GM23248 (cell line): ENCODE measurements at places on chromosomes 3 and 15. TPM values are rescaled to one million over a fixed set of nuclear protein-coding genes. Genes with fewer than 3 reads are reported as not detected.

The REC114 gene
- polyA plus RNA-seq, result not detected in 2 replicates

The CMTM6 gene
- polyA plus RNA-seq, result 78.6 and 82.9 TPM in 2 replicates

The XCR1 gene
- not detected in 2 replicates for polyA plus RNA-seq

The SAXO2 gene
- polyA plus RNA-seq, result 0.51 and 2.0 TPM in 2 replicates

The MNS1 gene
- polyA plus RNA-seq, result 3.6 and 4.2 TPM in 2 replicates

The HRG gene
- not detected in 2 replicates for polyA plus RNA-seq

The CCR1 gene
- not detected in 2 replicates for polyA plus RNA-seq

The SNRPA1 gene
- polyA plus RNA-seq, result 67.7 and 70.4 TPM in 2 replicates

DNA sequence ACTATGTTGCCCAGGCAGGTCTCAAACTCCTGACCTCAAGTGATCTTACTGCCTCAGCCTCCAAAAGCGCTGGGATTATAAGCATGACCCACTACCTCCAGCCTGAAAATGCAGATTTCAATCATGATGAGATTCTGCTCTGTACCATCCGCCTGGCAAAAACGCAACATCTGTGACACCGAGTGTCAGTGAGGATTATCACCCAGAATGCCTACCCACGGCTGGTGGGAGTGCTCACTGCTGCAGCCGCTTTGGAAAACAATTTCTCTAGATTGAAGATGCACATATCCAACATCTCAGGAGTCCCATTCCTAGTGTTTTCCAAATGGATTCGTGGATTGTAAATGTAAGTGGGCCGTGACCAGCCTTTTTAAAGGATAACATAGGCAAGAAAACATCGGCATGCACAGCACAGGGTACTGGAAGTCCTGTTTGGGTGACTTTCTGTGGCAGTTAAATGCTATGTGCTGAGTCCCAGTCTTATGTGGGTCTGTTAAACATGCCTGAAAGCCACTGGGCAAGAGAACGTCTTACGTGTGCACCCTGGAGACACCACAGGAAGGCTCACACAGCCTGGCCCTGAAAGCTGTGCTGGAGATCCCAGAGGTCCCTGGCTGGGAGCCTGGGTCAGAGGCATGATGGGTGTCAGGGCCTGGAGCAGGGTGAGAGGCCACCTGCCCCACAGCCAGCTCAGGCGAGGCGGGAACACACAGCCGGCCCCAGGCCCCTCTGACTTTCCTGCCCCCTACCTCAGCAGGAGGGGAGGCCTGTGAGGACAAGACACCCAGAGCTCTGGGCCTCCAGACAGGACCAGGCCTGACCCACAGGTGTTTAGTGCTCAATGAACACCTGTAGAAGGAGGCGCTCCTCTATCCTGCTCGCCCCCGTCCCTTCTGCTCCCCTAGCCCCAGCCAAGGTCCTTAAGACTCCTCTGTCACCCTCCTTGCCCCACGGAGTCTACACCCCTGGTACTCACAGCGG is 918 bp downstream of the PRSS50 start:
- no peak overlapping the region for H3K27ac ChIP-seq
- 0 out of 2 replicates have a peak, but pooled peaks cover 9% of the 10 kb centered on the region for H3K27me3 ChIP-seq
- H3K4me3 ChIP-seq, result no peak overlapping the region
- no peak for DNase-seq
- no peaks in the 10 kb centered on the region for H3K36me3 ChIP-seq

GRCh38 chr15:80693682-80694610 is 1.2 kb upstream of the ABHD17C start:
- H3K4me3 ChIP-seq, result peak overlapping the region; percentile 84
- peaks cover 23% of the 10 kb centered on the region for H3K4me1 ChIP-seq
- H3K27me3 ChIP-seq, result no peaks in the 10 kb centered on the region
- H3K36me3 ChIP-seq, result no peaks in the 10 kb centered on the region
- H3K27ac ChIP-seq, result no peak overlapping the region
- peak; percentile 49 for DNase-seq

DNA sequence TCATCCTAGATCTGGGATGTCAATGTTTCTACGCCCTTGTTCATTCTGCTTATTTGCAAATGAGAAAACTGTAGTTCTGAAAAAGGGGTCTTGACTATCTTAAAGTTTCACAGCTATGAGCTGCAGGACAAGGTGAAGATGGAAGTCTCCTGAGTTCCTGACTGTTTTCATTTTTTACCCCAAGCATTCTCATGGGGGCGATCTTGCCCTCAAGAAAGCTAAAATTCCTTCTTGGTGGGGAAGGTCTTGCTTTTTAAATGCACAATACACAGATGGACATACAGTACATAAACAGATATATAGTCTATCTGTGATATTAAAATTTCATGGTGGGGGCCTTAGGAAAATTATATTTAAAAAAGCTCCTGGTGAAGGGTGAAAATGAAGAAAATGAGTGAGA is 32.4 kb downstream of the MASP1 start:
- no peak for DNase-seq
- no peak overlapping the region for H3K4me3 ChIP-seq
- no peak overlapping the region for H3K27ac ChIP-seq
- peaks cover 24% of the 10 kb centered on the region for H3K4me1 ChIP-seq

DNA sequence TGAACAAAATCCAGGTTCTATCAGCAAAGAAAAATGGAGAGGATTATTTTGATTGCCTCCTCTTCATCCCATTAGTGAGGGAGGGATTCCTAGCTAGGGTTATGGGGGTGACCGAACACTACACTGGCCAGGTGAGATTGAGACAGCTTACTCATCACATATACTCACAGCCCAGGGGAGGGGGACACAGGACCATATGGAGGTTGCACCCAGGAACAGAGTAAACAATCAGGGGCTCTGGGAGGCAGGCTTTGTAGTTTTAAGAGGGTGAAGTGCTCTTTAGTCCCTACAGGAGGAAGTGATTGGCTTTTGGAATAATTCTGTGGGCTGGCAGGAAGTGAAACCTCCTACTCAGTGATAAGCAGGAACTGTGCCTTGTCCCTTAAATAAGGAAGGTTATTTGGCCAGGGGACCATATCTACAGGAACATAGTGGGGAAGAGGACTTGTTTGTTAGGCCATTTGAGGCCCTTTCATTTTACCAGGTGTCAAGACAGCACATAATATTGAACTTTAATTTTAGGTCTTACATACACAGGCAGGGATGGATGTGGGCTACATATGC is 17.5 kb upstream of the KCTD6 start:
- DNase-seq, result no peak
- no peaks in the 10 kb centered on the region for H3K27me3 ChIP-seq
- H3K36me3 ChIP-seq, result no peaks in the 10 kb centered on the region

DNA sequence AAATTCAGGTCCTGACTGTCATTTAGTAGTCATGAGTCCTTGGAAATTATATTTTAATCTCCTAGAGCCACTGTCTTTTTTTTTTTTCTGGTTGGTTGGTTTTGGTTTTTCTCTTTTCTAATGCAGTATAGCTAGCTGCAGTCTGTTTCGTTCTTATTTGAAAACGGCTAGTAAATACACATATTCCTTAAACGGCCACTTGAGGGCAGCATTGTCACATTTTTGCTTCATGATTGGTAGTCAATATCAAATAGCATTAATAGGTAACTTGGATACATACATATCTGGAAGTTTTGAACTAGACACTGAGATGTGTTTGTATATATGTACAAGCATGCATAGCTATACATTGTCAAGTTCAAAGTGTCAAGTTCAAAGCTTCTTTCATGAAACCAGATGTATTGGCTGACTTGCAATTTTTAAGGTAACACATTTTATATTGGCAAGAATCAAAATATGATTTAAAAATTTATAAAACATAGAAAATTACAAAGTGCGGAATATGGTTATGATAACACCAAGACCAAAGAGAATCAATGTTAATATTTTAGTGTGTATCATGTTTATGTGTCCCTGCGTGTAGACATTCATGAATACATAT is 22.5 kb downstream of the GABRA5 start:
- no peaks in the 10 kb centered on the region; the same call in 1 of the 2 replicates for H3K4me1 ChIP-seq
- H3K4me3 ChIP-seq, result 0 out of 2 replicates have a peak overlapping the region, but pooled peaks have one; percentile 16
- DNase-seq, result peak; percentile 53

DNA sequence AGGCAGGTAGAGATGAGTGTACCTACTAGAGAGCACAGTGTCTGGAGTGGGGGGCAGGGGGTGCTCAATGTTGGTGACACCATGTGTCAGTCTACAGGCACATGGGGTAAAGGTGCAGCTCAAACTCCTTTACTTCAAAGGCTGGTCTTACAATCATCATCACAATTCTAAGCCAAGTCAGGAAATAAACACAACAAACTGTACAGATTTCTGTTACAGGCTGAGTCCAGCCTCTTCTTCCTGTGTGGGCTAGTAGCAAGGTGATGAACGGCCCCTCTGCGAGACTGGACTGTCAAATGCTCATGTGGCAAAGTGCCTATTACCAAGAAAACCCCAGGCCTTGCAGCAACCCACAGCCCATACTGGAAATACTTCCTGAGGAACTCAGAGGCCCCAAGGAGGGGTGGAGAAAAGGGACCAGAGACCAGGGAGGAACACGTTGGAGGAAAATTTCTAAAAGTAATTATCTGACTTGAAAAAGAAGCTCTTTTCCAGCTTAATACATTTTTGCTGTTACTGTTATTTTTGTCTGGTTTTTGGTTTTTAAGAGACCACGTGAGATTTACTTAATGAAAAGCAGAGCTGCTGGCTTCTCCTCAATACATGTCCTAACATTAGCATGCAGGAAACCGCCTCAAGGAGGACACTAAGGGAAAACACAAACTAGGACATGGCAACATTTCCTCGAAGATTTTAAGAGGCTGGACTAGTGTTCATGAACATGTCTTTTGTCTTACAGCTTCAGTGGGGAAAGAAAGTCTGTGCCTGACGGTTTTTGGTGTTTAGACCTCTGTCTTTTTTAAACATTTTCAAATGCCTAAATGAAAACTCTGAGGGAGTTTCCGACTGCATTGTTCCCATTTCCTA is 29.5 kb downstream of the TBC1D2B start:
- H3K27ac ChIP-seq, result peak overlapping the region; percentile 71
- DNase-seq, result peak; percentile 82
- peaks cover 63% of the 10 kb centered on the region for H3K4me1 ChIP-seq
- H3K36me3 ChIP-seq, result peaks cover 6% of the 10 kb centered on the region; the same call in 1 of the 2 replicates
- H3K4me3 ChIP-seq, result peak overlapping the region; percentile 17; the same call in 1 of the 2 replicates

GRCh38 chr3:179682426-179683080 is 29.7 kb downstream of the USP13 start:
- no peak for DNase-seq
- no peaks in the 10 kb centered on the region for H3K27me3 ChIP-seq
- H3K27ac ChIP-seq, result no peak overlapping the region
- no peaks in the 10 kb centered on the region for H3K36me3 ChIP-seq
- 0 out of 2 replicates have a peak, but pooled peaks cover 8% of the 10 kb centered on the region for H3K4me1 ChIP-seq
- no peak overlapping the region for H3K4me3 ChIP-seq

- H3K27ac ChIP-seq, result peak overlapping the region; percentile 94
- DNase-seq, result peak; percentile 94
- peak overlapping the region; percentile 89 for H3K4me3 ChIP-seq
- peaks cover 29% of the 10 kb centered on the region for H3K4me1 ChIP-seq
- no peaks in the 10 kb centered on the region for H3K36me3 ChIP-seq
- no peaks in the 10 kb centered on the region for H3K27me3 ChIP-seq
These were observed 224.8 kb upstream of the IL12A start for GRCh38 chr3:159763602-159764489.

- H3K4me3 ChIP-seq, result no peak overlapping the region
- DNase-seq, result peak; percentile 20
- no peak overlapping the region for H3K27ac ChIP-seq
- H3K27me3 ChIP-seq, result no peaks in the 10 kb centered on the region
These were observed 24.7 kb downstream of the CHST14 start for GRCh38 chr15:40495516-40495915.

GRCh38 chr3:134059035-134059601 is 29.4 kb upstream of the SLCO2A1 start:
- H3K4me3 ChIP-seq, result no peak overlapping the region
- H3K27ac ChIP-seq, result no peak overlapping the region
- no peaks in the 10 kb centered on the region for H3K36me3 ChIP-seq
- no peak for DNase-seq
- H3K4me1 ChIP-seq, result peaks cover 21% of the 10 kb centered on the region

- H3K36me3 ChIP-seq, result no peaks in the 10 kb centered on the region
- no peak for DNase-seq
- H3K27me3 ChIP-seq, result no peaks in the 10 kb centered on the region
- peaks cover 41% of the 10 kb centered on the region for H3K4me1 ChIP-seq
- H3K27ac ChIP-seq, result no peak overlapping the region
These were observed 125.0 kb downstream of the ASB7 start for GRCh38 chr15:100727291-100727851.

- no peak overlapping the region for H3K4me3 ChIP-seq
- DNase-seq, result no peak
- H3K4me1 ChIP-seq, result no peaks in the 10 kb centered on the region
- no peak overlapping the region for H3K27ac ChIP-seq
- peaks cover 70% of the 10 kb centered on the region for H3K36me3 ChIP-seq
These were observed 25.0 kb upstream of the VPS39 start for GRCh38 chr15:42233107-42233506.

- H3K27me3 ChIP-seq, result no peaks in the 10 kb centered on the region
- DNase-seq, result no peak
- no peaks in the 10 kb centered on the region for H3K4me1 ChIP-seq
- no peaks in the 10 kb centered on the region for H3K36me3 ChIP-seq
These were observed 106.5 kb downstream of the ZNF609 start for GRCh38 chr15:64566629-64567427.

- peaks cover 6% of the 10 kb centered on the region for H3K4me1 ChIP-seq
- peak overlapping the region; percentile 73 for H3K4me3 ChIP-seq
- no peaks in the 10 kb centered on the region for H3K36me3 ChIP-seq
These were observed 51.4 kb upstream of the RNF7 start for GRCh38 chr3:141686466-141687291.

GRCh38 chr3:68999605-69000004 is 13.9 kb downstream of the EOGT start:
- no peak for DNase-seq
- H3K36me3 ChIP-seq, result peaks cover 87% of the 10 kb centered on the region
- no peak overlapping the region for H3K27ac ChIP-seq
- no peaks in the 10 kb centered on the region for H3K27me3 ChIP-seq

DNA sequence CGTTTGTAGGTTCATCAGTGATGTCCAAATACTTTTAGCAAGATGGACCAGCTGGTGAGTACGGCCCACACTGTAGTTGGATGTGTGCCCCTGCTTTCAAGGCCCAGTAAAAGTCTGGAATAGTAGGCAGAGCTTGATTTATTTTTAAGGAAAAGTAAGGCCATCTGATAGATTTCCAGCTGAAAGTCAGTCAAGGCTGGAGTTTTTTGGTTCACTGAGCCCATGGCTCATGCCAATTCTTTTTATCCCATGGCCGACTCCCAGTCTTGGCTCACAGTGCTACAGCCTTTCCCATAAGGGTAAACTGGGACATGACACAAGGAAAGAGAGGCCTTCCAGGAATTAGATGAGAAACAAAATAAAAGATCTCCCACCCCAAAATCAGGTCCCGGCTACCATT is 13.5 kb downstream of the CCDC80 start:
- peaks cover 90% of the 10 kb centered on the region for H3K4me1 ChIP-seq
- H3K27me3 ChIP-seq, result no peaks in the 10 kb centered on the region
- peak; percentile 20 for DNase-seq
- H3K27ac ChIP-seq, result peak overlapping the region; percentile 95
- peaks cover 90% of the 10 kb centered on the region for H3K36me3 ChIP-seq

DNA sequence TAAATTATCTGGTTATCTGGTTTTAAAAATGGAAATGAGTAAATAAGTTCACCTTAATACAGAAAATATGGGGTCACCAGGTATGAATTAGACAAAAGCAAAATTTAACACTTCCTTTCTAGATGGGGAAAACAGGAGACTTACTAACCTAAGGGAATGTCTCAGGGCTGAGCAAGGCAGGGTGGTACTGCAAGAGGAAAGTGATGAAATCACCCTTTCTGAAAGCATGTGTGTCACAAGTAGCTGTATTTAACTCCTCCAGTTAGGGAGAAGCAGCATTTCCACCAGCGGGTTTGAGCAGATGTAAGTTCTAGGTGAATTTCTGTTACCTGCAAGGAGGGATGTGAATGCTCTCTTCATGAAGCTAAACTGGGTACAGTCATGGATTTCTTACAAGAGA is 629.1 kb downstream of the MECOM start:
- H3K27ac ChIP-seq, result no peak overlapping the region
- DNase-seq, result peak; percentile 77
- no peaks in the 10 kb centered on the region for H3K27me3 ChIP-seq
- H3K4me1 ChIP-seq, result peaks cover 10% of the 10 kb centered on the region
- H3K4me3 ChIP-seq, result no peak overlapping the region
